Bladder microvascular endothelial cell (primary cell): ENCODE measurements at places on chromosomes 1 and 21. TPM values are rescaled to one million over a fixed set of nuclear protein-coding genes. Genes with fewer than 3 reads are reported as not detected.

The STK40 gene
- 9.2 and 50.4 TPM in 2 replicates for total RNA-seq

The KIF26B gene
- under 0.01 and 1.6 TPM in 2 replicates for total RNA-seq

The SMPDL3B gene
- 0.32 and 1.3 TPM in 2 replicates for total RNA-seq

The TNN gene
- total RNA-seq, result not detected in 2 replicates

The UBASH3A gene
- not detected in 2 replicates for total RNA-seq

The MPZ gene
- 0.76 and 0.81 TPM in 2 replicates for total RNA-seq

The TEDDM1 gene
- not detected in 2 replicates for total RNA-seq

The FCRLA gene
- total RNA-seq, result 0.06 and 0.49 TPM in 2 replicates

The ADAM30 gene
- total RNA-seq, result not detected in 2 replicates

The ECM1 gene
- total RNA-seq, result 0.16 and 0.38 TPM in 2 replicates

The COL9A2 gene
- total RNA-seq, result 0.16 and 0.63 TPM in 2 replicates

The PDPN gene
- 0.49 and 155 TPM in 2 replicates for total RNA-seq

The SPRR2G gene
- not detected in 2 replicates for total RNA-seq

The GPR37L1 gene
- total RNA-seq, result not detected in 2 replicates

The RGS1 gene
- not detected in 2 replicates for total RNA-seq

The COL11A1 gene
- under 0.01 and 0.25 TPM in 2 replicates for total RNA-seq

The ZNF648 gene
- total RNA-seq, result not detected in 2 replicates

The LEFTY2 gene
- not detected in 2 replicates for total RNA-seq
